ENCODE measurements at places on chromosomes 5 and 9. TPM values are rescaled to one million over a fixed set of nuclear protein-coding genes. Genes with fewer than 3 reads are reported as not detected.

Gene HTR1A
- total RNA-seq: not detected

Gene CA9
- 0.29 TPM for total RNA-seq

Gene SPAG8
- total RNA-seq: not detected

Gene TRIM7
- total RNA-seq: 4.1 TPM

Gene TMOD1
- total RNA-seq: 3.0 TPM

Gene FOXD4L5
- not detected for total RNA-seq

Gene GFI1B
- total RNA-seq: 0.05 TPM

Gene CTNNAL1
- 61.6 TPM for total RNA-seq

Gene STPG3
- not detected for total RNA-seq

Gene PPP2R2B
- not detected for total RNA-seq

Gene IL4
- not detected for total RNA-seq

Gene CLTB
- total RNA-seq: 51.5 TPM

Gene P4HA2
- total RNA-seq: 66.3 TPM

Gene ZFR
- 105 TPM for total RNA-seq

Gene PCDHGA3
- 0.32 TPM for total RNA-seq

Gene ELP1
- total RNA-seq: 39.2 TPM

Gene PCDHA9
- total RNA-seq: not detected

Gene STK32A
- total RNA-seq: 37.9 TPM

Gene PCDHA12
- 0.08 TPM for total RNA-seq

Gene ZNF454
- total RNA-seq: not detected

Gene PDLIM4
- 1.8 TPM for total RNA-seq

Gene RASEF
- total RNA-seq: 1.8 TPM

Gene LCN9
- total RNA-seq: not detected

Data from SK-MEL-5 (cell line).